ENCODE measurements at places on chromosomes 2 and 18.

DNA sequence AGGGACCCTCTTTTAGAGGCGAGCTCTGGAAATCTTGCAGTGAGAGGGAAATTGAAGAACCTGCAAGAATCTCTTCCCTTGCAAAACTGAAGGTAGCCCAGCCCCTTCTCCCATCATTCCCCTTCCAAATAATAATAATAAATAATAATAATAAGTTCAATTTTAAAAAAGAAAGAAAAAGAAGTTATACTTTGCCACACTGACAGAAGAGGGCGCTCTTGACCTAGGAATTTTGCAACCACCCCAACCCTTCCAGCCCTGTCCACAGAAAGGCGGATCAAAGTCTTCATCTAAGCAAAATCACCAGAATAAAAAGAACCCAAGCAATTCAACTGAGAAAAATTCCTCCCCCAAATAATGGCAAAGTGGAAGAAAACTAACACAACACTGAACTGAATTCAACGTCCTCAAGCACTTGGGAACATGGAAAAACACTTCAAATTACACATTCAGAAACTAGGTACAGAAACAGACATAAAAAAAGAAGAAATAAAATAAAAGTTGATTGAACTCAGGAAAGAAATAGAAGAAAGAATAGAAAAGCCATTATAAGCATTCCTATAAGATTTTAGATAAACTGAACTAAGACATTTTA, 98.9 kb upstream of the GLS start:
- DNase-seq, result peak; percentile 19

DNA sequence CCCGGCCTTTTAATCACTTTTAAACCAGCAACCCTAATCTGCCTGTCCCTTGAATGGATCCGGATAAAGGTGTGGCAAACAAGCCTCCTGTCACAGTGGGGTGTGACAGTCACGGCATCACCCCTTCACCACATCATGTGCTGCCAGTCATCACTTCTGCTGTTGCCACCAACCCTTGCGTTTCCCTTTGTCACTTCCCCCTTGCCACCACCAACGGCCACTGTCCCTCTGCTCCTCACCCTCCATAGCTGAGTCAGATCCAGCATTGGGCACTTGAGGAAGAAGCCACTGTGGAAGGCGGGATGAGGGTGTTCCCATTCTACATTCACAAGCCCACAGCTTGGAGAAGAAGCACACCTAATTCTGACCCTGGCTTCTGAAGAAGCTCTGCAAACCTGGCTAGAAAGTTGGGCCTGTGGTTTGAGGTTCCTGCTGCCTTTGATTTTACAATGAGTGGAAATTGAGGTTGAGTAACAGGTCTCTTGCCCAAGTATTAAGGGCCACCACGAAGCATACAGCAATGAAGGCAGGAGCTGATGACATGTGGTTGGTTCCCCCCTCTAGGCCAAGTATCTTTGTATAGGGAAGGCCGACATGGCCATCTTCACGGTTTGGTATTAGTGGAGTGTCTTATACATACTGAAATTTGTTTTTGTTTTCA, 22.9 kb upstream of the DARS1 start:
- DNase-seq, result peak; percentile 42

DNA sequence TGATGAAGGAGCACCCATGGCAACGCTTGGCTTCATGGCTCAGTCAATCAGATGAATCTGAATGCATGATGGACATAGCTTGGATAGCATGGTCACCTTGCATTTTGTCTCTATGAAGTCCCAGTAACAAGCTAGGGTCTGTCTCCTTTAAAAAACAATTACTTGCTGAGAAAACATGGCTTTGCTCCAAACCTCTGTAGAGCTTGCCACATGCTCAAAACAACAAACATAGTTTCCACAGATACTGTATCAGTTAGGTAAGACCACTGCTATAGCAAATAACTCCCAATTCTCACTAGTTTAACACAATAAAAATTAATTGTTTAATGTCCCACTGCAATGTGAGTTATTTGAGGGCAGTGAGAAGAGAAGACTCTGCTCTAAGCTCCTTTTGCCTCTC, 401.0 kb downstream of the IRS1 start:
- no peak for DNase-seq

GRCh38 chr2:60883896-60884295, 2.5 kb downstream of the REL start:
- DNase-seq, result no peak

- no peak for DNase-seq
Measured at GRCh38 chr18:28824183-28824574, 647.2 kb upstream of the CDH2 start.

GRCh38 chr18:74266161-74266560, 25.6 kb downstream of the CYB5A start:
- DNase-seq, result no peak

DNA sequence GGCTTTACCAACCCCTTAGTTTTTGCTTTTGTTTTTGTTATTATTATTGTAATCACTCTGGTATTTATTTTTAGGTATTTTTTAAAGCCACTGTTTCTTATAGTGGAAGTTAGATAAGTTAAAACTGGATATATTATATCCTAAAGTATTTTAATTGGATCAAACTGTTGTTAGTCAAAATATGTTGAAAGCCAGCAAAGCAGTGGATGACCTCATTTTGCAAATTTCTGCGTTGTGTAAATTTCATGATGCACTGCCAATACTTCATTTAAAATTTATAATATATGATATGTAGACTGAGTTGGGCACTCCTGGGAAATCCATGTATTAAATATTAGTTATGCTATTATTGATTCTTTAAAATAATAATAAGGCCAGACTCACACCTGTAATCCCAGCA, 661.7 kb upstream of the NRXN1 start:
- no peak for DNase-seq

GRCh38 chr2:149994057-149994728, 406.6 kb upstream of the MMADHC start:
- DNase-seq, result no peak

- no peak for DNase-seq
Measured at GRCh38 chr18:36887114-36887513, 58.2 kb downstream of the KIAA1328 start.

- no peak for DNase-seq
Measured at GRCh38 chr2:37477921-37478320, 133.5 kb downstream of the QPCT start.
